Dermis blood vessel endothelial cell (primary cell): ENCODE measurements at places on chromosomes 16 and 17. TPM values are rescaled to one million over a fixed set of nuclear protein-coding genes. Genes with fewer than 3 reads are reported as not detected.

Gene KRTAP4-3
- total RNA-seq = not detected in 2 replicates

Gene DPEP3
- total RNA-seq = not detected in 2 replicates

Gene TBC1D26
- total RNA-seq = not detected in 2 replicates

Gene TMEM92
- total RNA-seq = 0.17 and 0.19 TPM in 2 replicates

Gene CHD9NB
- total RNA-seq = 0.65 and 1.9 TPM in 2 replicates

Gene UNKL
- 8.2 and 14.5 TPM in 2 replicates for total RNA-seq
